ENCODE measurements at places on chromosomes 5 and 9.

DNA sequence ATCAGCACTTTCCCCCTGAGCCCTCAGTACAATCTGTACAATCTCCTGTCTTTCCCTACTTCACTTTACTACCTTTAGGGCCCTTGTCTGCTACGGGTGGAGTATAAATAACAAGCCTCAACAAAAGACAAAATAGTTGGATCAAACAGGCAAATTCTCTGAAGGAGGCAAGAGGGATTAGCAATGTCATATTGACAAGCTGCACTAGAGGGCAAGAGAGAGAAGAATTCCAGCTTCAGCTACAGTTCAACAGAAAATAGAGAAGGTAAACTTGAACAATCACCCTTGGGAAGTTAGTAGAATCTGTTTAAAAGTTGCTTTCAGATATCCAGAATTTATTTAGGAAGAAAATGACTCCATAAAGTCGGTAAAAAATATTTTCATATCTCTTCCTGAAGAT, 68.4 kb upstream of the IZUMO3 start:
- DNase-seq: peak; percentile 72

DNA sequence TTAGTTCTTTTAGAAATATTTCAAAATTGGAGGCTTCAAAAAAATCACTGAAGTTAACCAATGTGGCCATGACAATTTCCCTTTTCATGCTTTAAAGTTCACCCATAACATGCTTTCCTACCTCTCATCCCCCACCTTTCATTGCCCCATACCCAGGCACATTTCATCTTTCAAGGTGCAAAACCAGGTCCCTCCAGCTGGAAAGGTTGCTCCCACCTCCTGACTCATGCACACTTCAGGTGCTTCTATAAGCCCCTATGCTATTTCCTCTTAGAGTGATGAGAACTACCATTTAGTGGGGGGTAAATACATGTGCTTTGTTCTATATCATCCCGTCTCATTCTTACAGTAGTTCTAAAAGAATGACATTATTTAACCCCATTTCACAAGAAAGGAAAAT, 15.4 kb downstream of the FYB1 start:
- no peak for DNase-seq

- no peak for DNase-seq
These were observed 92.1 kb upstream of the DAP start for GRCh38 chr5:10853154-10853553.

DNA sequence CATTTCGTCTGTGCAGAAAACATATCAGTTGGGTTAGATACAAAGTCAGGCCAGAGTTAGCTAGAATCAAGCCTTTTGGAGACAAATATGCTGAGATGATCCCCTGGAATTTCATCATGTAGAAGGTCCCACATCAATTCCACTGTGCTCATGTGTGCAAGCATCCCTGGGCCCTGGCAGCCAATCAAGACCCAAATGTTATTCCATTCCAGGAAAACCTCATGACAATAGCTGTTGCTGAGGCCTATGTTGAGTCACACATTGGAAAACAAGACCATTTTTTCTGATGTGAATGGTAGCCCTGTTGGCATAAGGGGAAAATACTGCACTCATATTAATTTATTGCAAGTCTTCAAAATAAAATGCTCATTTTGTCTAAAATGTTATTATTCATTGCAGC, 11.5 kb downstream of the SPOCK1 start:
- DNase-seq: no peak

DNA sequence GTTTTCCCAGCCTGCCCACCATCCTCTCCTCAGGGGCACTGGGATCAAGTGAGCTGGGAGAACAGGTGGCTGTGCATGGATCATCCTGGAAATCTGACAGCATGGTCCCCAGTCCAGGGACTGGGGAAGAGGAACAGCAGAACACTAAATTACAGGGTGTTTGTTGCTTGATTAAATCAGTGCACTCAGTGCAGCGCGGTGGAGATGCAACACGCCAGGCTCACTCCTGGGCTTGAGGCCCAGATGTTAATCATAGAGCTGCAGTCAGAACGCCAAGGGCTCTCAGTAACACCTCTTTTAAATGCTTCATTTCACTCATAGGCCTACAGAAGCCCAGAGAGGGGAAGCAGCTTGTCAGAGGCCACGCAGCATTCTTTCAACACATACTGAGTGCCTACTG, 14.2 kb upstream of the LARP1 start:
- DNase-seq: no peak

DNA sequence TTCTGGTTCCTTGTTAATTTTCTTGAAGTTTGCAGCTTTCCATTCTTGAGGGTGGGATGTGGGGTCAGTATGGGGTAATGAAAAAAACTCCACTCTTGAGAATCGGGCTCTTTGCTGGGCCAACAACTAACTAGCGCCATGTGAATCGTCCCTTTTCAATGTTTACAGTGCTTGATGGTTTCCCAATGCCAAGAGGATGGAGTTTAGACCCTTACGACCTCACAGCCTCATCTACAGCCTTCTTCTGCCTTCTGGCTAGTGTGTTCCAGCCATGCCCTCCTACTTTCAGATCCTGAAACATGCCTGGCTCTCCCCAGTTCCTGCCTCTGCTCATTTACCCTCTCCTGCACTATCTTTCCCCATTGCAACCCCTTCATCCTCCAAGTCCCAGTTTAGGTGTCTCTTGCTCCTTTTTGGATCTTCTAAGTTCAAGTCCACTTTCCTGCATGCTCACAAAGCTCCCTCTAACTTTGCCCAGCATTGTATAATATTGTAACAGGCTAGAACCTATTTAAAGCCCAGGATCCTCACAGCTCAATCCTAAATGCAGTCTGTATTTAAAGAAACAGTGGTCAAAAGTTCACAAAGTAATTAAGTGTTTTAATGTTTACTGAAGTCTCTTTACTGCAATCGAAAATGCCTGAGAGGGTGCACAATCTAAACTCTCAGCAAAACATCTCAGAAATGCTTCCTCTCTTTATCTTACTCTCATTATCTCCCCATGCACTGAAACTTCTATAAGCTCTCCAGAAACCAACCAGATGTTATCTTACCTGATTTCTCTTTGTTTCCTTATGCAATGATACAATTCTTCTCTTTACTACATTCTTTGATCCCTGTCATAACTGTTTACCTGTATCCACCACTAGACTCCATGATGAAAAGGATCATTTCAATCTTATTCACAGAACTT, 20.6 kb upstream of the CAST start:
- DNase-seq: no peak

DNA sequence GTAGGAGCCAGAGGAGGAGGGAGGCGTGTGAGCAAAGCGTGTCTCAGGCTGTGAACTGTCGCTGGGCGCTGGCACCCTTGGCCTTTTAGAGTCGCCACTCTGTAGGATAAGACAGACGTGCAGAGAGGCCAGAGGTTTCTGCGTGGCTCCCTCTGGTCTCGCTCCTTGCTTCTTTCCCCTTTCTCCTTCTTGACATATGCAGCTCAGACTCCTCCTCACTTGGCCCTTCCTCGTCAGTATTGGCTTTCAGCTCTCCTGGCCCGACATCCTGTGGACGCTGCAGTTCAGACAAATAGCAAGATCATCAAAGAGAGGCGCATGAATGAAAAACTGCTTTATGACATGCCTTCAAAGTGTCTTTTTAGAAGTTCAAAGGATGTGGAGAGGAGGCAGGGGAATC, 116.8 kb upstream of the SPRY4 start:
- no peak for DNase-seq

- DNase-seq: no peak
These were observed 227.0 kb upstream of the ANKRD55 start for GRCh38 chr5:56460195-56460546.

DNA sequence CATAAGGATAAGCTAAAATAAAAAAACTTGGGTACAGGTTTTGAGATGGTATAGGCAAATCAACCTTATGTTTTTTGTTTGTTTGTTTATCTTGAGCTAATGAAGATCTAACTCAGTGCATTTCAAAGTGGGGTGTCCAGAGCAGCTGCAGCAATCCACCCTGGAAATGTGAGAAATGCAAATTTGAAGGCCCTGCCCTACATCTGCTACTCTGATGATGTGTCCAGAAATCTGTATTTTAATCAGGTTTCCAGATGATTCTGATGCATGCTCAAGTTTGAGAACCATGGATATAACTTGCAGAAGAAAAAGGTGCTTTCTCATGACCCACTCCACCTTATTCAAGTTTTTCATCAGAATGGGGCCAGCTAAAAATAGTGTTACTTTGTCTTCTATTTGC, 467.0 kb downstream of the NTRK2 start:
- no peak for DNase-seq

DNA sequence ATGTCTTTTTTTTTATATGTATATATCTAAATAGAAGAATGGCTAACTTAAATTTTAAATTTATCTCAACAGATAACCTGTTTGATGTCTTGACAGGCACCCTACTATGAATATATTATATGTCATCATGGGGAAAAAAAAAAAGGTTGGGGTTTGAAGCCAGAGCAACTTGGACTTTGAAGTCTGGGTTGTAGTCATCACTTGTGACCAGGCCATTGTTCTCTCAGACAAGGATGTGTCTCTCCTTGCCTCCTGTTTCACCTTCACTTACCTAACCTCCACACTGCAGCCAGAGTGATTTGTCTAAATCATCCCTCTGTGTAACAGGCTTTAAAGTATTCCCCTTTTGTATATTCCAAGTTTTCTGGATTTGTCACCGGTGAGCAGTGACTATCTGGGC, 56.7 kb upstream of the TNFSF8 start:
- DNase-seq: no peak

GRCh38 chr9:133823189-133824105, 85.3 kb upstream of the SARDH start:
- no peak for DNase-seq

- DNase-seq: no peak
These were observed 105.3 kb upstream of the LRRTM2 start for GRCh38 chr5:138980441-138980840.

All from GM23338 (cell line).